ENCODE measurements at places on chromosomes 1 and 21.

GRCh38 chr1:116131866-116132605, 20.8 kb downstream of the MAB21L3 start:
- no peak for DNase-seq

DNA sequence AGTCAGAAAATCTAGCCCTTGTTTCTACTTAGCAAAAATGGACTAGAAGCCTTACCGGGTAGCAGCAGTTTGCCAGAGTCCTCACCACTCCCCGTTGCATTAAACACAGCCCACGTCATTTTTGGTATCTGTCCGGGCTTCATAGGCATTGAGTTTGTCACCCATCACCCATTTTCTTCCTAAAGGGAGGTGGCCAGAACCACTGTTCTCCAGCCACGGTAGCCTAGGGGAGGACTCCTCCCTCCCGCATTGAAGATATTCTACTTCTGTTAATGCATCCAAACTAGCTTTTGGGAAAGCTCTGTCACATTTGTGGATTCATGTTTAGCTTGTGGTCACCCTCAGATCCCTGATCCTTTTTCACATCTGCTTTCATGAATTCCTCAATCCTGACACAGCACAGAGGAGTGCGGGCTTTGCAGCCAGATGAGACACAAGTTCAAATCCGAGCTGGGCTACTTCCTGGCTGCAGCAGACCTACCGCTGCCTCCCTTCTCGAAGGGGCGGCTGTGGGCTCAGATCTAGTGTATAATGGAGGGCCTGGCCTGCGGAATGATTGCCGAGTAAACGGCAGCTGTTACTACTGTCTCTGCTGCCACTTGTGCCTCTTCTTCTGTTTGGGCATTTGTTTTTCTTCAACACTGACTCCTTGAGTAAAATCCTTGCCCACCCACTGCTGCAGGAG, 63.2 kb upstream of the EFHD2 start:
- DNase-seq = no peak

- DNase-seq = no peak
Measured at GRCh38 chr1:166377896-166378295, 211.1 kb upstream of the FAM78B start.

- DNase-seq = no peak
Measured at GRCh38 chr1:207414606-207415108, 39.5 kb upstream of the CR2 start.

DNA sequence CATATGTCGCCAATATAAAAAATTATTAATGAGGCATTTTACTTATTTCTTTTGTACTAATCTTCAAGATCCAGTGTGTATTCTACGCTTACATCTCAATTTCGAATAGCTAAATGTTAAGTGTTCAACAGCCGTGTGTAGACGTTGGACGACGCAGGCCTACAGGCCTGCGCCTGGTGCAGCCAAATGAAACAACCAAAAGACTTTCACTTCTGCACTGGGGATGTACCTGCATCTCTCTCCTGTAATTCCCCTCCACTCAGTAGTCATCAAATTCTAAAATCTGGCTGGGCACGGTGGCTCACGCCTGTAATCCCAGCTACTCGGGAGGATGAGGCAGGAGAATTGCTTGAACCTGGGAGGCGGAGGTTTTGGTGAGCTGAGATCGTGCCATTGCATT, 76.8 kb upstream of the HNRNPU start:
- no peak for DNase-seq

GRCh38 chr1:175422156-175422555, 229.6 kb upstream of the KIAA0040 start:
- no peak for DNase-seq
